ENCODE measurements at places on chromosomes 3 and 15.

DNA sequence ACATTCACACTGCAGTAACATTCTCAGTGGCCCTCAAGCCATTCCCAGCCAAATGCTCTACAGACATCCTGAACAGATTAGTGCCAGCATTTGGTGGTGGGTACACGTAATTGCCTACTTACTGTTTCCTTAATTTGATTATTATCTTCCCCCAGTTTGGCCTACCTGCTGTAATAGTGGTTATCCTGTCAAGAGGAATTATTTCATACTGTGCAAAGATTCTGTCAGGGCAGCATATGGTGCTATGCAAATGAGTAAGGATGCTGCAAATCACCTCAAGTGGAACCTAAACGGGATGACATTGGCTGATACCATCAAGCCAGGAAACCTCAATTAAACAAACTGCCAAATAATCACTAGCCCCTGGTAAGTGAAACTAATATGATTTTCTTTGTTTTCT lies 88.7 kb downstream of the SEMA6D start:
- H3K27me3 ChIP-seq, result no peaks in the 10 kb centered on the region
- H3K4me1 ChIP-seq, result no peaks in the 10 kb centered on the region
- no peaks in the 10 kb centered on the region for H3K36me3 ChIP-seq
- no peak for DNase-seq

DNA sequence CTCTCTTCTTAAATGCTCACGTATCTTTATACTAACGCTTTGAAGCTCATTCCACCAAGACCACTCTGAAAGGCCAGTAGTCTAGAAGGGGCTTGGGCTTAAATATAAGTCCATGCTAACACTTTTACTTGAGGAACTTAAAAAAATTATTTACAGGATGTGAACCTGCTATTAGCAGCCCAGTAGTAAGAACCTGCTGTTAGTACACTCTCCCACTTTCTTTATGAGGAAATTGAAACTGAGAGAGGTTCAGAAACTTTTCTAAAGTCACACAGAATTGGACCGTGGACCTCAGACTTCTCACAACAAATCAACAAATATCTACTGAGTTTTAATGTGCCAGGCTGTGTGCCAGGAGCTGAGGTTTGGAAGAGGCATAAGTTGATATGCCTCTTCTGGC lies 53.4 kb downstream of the SYNPR start:
- no peak overlapping the region for H3K4me3 ChIP-seq
- no peaks in the 10 kb centered on the region for H3K36me3 ChIP-seq
- no peak overlapping the region for H3K27ac ChIP-seq
- no peak for DNase-seq
- H3K4me1 ChIP-seq, result no peaks in the 10 kb centered on the region

DNA sequence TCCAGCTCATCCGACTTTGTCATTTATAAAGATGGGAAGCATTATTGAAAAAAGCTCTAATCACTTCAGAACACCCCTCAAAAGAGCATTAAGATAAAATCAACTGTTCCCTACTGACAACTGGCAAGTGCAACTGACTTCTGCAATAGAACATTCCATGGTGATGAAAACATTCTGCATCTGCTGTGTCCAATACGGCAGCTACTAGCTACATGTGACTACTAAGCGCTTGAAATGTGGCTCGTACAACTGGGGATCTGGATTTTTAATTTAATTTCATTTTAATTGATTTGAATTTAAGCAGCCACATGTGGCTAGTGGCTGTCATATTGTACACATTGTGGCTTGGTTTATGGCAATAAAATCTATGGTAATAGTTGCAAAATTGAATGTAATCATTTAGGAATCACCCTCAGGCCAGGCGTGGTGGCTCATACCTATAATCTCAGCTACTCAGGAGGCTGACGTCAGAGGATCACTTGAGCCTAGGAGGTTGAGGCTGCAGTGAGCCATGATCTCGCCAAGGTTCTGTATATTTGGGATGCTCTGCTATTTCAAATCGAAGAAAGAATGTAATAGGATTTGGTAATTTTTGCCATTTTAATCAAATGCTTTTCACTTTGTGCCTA lies 390.3 kb downstream of the GABRB3 start:
- no peaks in the 10 kb centered on the region for H3K4me1 ChIP-seq
- no peak overlapping the region for H3K27ac ChIP-seq
- H3K4me3 ChIP-seq, result no peak overlapping the region
- H3K27me3 ChIP-seq, result no peaks in the 10 kb centered on the region
- H3K36me3 ChIP-seq, result no peaks in the 10 kb centered on the region
- no peak for DNase-seq

DNA sequence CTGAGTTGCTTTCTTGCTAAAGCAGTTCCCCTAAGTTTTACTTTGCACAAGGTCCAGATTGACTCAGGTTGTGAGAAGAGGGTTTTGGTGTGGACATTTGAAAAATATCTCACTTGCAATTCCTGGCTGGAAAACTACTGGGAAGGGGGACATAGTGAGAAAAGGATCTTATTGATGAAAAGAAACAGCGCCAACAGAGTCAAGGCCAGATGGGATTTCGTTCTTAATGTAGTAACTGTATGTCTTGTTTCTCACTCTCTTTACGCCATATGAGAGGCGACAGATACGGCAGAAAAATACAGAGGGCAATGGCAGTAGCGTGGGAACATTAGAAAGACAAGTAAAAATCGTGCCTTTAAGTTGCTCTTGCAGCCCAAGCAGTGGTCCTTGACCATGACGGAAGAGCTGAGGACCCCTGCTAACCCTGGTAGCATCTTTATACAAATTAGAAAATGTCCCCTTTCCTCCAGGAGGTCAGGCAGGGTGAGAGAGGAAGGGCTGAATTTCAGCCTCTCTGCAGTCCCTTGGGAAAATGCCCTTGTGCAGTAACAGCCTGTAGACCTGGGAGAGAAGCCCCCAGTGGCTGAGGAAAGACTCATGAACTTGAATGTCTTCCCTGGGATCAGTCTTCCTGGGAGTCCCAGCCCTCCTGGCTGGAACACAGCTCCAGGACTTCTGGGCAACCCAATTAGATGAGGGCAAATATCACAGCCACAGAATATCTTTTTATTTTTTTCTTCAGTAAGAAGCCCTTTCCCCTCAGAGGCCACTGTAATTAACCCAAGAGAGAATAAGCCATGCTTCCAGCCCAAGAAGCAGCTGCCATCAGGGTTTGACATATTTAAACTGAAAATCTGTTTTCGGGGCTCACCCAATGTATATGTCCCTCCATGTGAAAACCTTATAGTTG lies 113.4 kb downstream of the CD47 start:
- no peak overlapping the region for H3K4me3 ChIP-seq
- peaks cover 9% of the 10 kb centered on the region for H3K4me1 ChIP-seq
- H3K36me3 ChIP-seq, result no peaks in the 10 kb centered on the region
- no peak overlapping the region for H3K27ac ChIP-seq
- no peak for DNase-seq
